HT-29 (cell line): ENCODE measurements at places on chromosomes 6 and 20.

DNA sequence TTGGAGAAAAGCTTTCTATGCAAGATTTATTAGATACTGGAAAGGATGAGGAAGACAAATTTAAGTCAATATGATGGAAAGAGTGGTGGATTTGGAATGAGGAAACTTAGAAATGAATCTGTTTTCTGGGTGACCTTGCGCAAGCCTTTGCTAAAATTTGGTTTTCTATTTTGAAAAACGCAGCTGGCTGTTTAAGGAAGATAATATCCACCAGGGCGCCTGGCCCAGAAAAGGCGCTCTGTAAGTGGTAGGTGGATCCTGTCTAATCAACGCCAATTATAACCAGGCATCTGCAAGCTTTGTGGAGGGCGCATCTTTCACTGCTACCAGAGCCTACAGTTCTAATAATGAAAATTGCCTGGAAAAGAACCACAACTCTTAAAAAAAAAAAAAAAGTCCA, 398 bp upstream of the SPATS1 start:
- no peak for DNase-seq

GRCh38 chr6:154792761-154793160, 59.5 kb downstream of the SCAF8 start:
- DNase-seq: no peak

DNA sequence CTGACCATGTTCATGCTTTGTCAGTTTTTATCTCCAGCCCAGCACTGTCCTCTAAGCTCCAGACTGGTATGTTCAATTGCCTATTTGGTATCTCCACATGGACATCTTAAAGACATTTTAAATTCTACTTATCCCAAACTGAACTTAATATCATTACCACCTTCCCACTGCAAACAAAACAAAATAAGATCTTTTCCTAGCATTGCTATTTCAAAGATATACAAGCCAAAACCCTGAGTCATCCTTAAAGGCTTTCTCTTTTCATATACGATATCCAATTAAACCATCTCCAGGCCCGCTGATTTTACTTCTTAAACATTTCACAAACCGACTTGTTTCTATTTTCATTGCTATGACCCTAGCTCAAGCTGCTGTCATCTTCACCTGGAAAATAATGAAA, 35.1 kb upstream of the HS3ST5 start:
- DNase-seq: no peak

- peak; percentile 34 for DNase-seq
These were observed 306.0 kb upstream of the HS3ST5 start for GRCh38 chr6:114648847-114649246.

GRCh38 chr6:118768904-118769325, 117.5 kb upstream of the CEP85L start:
- no peak for DNase-seq

DNA sequence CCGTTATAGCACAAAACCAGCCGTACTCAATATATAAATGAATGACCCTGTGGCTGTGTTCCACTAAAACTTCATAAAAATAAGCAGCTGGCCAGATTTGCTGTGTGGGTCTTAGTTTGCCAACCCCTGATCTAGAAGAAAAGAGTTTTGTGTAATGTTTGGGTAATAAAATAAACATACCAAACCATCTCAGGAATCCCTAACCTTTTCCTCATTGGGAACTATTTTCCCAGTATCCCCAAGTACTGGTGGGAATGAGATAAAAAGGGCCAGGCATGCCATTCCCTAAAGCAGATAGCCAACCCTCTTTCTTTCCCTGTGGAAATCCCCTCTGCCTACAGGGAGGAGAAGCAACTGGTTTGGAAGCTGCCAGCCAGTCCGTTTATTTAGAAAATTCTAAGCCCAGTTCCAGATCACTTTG, 169.1 kb upstream of the AKAP12 start:
- DNase-seq: no peak

DNA sequence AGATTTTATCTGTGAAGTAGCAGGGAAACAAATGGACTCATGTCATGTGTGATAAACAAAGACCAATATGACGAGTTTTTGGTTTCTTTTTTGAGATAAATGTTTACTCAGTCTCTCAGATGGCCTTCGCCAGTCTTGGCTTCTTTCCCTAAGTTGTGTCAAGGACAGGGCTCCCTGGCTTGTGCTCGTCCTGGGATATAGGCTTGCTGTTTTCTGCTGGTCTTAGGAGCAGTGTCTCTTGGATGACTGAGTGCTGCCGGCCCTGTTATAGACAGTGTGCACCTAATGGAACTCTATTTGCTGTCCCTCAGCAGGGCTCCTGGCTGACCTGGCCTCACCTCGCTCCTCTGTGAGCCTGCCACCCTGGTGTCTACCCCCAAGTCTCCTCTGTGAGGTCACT, 324.1 kb upstream of the SYNCRIP start:
- no peak for DNase-seq

GRCh38 chr6:135233686-135234491, 52.8 kb downstream of the MYB start:
- DNase-seq: no peak
